ENCODE measurements at places on chromosomes 1 and 21.

DNA sequence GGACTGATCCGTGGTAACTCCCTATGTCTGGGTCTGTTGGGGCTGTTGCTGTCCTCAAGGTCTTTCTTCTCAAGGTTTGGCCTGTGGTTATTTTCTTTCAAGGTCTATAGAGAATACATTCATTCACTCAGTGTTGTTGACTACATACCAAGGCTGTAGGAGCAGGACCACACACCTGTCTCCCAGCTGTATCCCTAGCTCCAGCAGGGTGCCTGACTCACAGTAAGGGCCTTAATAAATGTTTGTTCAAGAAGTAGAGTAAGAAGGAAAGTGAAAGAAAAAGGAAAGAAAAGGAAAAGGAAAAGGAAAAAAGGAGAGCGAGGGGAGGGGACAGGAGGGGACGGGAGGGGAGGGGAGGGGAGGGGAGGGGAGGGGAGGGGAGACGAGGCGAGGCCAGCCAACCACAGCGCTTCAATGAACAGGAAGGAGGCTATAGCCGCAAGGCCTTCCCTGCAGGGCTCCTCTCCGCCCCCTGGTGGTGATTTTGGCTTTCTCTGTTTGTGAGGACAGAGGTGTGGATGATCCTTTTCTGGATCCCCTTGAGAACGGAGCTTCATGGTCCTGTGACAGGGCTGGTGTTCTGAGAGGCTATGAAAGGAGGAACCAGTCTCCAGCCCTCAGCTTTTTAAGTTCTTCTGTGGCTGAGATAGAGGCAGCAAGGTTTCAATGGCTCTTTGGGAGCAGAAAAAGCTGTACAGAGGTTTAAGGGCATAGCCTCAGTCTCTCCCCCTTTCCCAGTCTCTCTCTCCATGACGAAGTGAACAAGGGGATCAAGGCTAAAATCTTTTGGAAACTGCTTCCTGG is 30.6 kb upstream of the LCE5A start:
- no peak for DNase-seq

DNA sequence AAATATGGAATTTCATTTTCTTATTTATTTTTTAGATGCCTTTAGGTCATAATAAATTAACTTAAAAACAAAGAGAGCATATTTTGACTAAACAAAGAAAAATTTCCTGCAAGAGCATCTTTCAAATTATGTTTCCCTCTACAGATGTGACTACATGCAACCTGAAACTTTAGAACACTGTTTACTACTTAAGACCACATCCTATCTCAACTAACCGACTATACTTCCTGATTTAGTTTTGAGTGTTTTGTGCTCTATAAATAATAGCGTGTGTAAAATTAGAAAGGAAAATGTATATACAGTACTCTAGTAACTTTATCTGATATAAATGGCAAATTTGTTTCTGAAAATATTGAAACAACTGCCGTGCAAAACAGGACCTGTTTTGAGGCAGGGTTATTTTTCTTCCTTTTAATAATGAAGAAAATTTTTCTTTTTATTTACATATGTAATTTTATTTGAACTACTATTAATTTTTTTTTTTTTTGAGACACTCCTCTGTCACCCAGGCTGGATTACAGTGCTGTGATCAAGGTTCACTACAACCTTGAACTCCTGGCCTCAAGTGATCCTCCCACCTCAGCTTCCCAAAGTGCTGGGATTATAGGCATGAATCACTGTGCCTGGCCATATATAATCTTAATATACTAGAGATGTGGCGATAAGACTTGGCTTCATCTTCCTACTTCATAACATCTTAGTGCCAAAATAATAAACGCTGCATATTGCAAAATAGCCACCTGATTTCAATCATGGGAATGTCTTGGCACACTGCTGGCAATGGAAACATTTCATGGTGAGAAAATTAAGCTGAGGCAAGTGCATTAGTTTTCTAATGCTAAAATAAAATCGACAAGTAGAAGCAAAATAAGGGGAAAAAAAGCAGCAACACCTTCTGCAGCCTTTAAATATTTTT is 12.3 kb downstream of the ZRANB2 start:
- DNase-seq = no peak

GRCh38 chr1:68178821-68179490 is 53.4 kb downstream of the WLS start:
- no peak for DNase-seq

DNA sequence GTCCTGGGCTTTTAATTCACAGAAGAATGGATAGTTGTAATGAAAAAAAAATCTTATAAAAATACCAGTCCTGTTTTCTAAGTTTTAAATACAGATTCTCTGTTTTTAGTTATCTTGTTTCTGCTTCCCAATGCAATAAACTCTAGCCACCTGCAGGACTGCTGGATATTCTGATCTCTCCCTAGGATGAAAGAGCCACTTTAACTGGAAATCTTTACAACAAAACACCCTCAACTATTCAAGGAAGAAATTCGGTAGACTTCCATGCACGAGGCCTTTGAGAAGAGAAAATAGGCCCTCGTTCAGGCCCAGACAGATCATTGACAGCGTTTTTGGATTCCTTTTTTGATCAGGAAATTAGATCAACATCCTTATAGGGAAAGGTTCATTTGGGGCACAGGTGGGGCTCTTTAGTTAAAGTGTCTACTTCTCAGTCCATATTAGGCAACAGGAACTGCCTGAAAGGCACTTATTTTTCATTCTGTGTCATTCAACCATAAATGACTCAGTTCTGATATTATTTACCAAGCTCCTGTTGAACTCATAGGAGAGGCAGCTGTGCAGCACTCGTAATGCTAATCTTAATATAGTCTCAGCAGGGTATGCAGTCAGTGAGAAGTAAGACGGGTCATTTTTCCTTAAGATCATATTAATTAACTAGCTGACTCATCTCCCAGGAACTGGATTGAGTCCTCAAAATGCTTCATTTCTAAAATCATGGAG is 71.1 kb upstream of the ERRFI1 start:
- no peak for DNase-seq

Data from coronary artery (tissue), 2 donors.